ENCODE measurements at places on chromosomes 1 and 21.

GRCh38 chr1:70361727-70362398, 7.3 kb upstream of the ANKRD13C start:
- no peak for DNase-seq

GRCh38 chr1:51661081-51661518, 44.2 kb downstream of the OSBPL9 start:
- DNase-seq = no peak

GRCh38 chr1:60145771-60146170, 72.2 kb upstream of the C1orf87 start:
- DNase-seq = no peak

DNA sequence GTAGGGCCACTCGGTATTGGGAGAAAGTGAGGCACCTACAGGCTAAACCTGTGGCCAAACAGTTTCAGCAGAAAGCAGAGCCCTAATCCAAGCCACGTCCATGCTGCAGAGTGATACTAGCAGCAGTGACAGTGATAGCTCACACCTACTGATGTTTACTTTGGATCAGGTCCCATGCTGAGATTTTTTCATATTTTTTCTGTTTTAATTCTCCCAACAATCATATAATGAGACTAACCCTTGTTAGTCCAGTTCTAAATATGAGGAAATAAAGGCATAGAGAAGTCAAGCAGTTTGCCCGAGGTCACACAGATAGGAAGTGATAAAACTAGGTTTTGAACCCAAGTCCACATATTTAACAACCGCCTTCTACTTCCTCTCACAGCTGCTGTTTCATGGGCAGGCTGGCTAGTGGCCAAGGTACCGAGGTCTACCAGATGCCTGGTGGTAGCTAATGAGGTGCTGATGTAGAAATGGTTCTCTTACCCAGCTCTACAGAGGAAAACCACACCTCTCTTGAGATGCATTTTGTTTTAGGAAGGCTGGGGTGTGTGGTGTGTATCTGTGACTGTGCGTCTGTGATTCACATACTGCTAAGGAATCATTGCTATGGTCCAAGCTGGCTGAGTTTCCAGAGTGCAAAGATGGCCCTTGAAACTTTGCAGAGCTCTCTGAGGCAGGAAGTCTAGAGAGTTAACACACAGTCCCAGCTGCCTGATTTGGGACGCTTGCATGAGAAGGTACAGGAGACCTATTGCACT, 80.3 kb upstream of the ARTN start:
- DNase-seq = no peak

DNA sequence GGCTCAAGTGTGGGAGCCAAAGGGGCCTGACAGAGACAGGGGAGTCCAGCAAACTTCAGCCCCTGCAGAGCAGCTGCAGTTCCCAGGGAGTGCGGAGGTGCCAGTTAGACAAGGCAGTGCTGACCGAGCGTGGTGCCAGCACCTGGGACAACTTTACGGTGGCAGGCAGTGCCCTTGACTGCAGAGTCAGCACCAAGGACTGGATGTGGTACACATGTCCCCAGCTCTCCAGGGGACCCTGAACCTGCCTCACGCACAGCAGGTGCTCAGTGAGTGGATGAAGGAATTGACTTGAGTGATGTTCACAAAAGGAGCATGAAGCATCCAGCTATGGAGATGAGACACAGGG, 296.5 kb downstream of the SIPA1L2 start:
- no peak for DNase-seq

GRCh38 chr21:46005481-46005881, 23.9 kb downstream of the COL6A1 start:
- no peak for DNase-seq

DNA sequence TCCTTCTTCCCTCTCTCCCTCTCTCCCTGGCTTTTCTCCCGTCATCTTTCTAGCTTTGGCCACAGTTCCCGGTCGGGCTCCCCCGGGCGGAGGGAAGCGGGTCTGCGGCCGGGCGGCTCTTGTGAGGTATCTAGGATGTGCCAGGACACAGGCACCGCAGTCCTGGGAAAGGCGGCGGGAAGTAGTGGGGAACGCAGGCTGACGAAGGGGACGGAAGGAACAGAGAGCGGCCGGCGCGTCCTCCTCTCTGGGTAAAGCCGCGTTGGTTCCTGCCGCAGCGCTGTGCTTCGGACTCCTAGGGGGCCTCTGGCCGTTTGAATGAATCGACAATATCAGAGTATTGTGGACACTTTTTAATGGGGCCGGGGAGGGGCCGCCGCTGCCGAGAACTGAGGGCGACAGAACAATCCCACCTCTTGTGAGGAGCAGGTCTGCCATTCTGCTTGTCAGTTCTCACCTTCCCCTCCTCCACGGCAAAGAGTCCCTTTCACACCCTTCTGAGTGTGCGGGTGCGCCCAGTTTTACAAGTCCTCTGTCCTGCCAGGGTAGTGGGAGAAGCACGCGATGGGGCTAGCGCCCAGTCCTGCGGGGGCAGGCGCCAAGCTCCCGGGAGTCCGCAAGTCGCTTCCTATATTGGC, 1.2 kb upstream of the LHX9 start:
- DNase-seq = no peak
